T-helper 17 cell (primary cell): ENCODE measurements at places on chromosomes 7 and 10.

- no peak for DNase-seq
Observed at GRCh38 chr7:124101173-124101768, 68.4 kb upstream of the TMEM229A start.

- no peak for DNase-seq
Observed at GRCh38 chr7:27388561-27388960, 146.0 kb downstream of the EVX1 start.

DNA sequence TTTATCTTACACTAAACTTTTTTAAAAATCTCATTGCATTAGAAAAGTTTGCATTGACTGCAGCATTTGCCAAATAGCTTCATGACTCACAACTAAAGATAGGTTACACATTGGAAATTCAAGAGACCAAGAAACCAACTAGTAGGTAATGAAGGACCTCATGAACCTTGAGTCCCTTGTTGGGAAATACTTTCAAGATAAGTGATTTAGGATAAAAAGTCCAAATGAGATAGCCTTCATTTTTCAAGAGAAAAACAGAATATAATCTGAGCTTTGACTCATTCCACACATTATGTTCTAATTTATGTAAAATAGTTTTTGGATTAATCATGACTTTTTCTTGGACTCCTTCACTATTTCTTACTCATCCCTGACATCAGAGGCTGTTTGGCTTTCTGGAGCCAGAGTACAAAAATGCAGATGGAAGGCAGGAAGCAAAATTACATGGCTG is 13.1 kb upstream of the LIPF start:
- no peak for DNase-seq

DNA sequence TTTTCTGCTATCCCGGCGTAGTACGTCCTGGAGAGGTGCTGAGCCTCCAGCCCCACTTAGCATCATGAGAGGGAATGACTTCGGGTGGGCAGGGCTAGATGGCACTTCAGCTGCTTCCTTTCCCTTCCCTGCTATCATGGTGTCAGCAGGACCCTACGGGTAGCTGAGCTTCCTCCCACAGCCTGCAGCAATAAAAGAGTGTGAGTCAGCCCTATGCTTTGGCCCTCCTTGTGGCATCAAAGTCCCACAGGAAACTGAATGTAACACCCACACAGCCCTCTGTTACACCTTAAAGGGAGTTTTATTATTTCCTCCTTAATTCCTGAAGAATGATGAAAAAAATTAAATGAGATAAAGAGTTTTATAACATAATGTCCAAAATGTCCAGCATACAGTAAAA is 458.1 kb downstream of the RPS24 start:
- DNase-seq = no peak

DNA sequence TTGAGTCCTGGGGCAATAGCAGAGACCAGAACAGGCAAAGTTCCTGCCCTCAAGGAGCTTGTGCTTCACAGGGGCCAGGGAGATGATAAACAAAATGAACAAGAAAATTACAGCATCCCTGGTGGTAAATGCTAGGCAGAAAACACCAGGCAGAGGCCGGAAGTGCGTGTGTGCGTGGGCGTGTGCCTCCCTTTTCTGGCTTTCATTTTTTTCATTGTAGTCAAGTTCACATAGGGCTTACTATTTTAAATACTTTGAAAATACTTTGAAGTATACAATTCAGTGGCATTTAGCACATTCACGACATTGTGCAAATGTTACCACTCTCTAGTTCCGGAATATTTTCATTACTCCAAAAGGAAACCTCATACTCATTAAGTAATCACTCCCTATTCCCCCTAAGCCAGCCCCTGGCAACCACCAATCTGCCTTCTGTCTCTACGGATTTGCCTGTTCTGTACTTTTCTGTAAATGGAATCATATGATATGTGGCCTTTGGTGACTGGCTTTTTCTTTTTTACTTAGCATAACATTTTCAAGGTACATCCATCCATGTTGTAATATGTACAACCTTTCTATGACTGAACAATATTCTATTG is 88.1 kb upstream of the PDCD4 start:
- peak; percentile 36 for DNase-seq

DNA sequence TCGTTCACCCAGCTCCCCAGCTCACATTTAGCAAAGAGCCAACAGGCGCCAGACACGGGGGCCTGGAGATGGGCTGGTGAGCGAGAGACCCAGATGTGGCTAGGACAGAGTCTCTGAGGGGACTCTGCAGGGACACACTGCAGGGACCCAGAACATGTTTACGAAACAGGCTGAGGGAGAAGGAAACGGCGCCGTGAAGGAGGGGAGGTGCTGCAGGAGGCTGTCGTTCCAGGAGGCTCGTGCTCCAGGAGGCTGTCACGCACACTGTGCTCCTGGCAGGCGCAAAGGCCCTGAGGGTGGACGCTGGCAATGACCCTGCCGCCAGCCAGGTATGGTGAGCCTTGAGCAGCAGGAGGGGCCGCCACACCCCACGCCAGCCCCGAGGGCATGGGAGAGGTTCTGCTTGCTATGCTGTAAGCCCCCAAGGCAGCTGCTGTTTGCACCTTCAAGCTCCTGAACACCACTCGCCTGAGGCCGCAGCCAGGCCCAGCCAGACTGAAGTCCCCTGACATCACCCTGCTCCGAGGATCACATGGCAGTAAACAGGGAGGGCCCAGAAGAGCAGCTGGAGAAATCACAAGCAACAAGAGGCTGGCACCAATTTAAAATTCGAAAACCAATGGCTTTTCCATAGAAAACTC is 27.3 kb downstream of the ADAP1 start:
- DNase-seq = peak; percentile 1

GRCh38 chr10:101319241-101319915 is 34.6 kb upstream of the BTRC start:
- no peak for DNase-seq

DNA sequence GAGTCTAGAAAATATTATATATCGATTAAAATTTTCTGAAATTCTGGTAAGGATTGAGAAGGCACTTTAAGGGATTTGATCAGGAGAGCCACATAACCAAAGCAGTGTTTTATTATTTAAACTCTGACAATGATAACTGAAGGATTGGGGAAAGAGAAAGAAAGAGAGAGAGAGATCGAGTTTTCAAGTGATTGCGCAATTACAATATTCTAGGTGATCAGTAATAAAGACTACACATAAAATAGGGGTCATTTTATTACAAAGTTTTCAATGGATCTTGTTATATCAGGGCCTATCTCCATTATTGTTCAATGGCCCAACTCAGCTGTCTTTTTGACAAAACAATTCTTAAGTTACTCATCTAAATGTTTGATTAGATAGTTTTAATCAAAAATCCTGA is 541.5 kb upstream of the ZWINT start:
- DNase-seq = no peak

GRCh38 chr10:114683593-114683992 is 25.5 kb upstream of the ABLIM1 start:
- DNase-seq = no peak

DNA sequence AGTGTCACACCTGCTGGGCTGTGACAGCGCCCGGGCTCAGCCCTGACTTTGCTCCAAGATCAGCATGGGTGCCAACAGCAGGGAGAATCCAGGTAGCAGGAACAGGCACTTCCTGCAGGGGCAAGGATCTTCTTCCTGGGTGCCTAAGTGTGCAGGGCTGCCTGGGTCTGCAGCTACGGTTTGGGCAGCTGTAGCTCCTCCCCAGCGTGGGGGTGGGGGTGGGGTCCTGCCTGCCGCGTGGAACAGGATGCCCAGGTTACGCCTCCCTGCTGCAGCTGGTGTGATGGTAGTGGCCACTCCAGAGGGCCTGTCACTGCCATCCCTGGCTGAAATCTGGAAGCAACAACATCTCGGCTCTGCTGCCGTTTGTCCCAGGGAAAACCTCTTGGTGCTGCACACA is 269.3 kb downstream of the DNAJB6 start:
- DNase-seq = no peak

DNA sequence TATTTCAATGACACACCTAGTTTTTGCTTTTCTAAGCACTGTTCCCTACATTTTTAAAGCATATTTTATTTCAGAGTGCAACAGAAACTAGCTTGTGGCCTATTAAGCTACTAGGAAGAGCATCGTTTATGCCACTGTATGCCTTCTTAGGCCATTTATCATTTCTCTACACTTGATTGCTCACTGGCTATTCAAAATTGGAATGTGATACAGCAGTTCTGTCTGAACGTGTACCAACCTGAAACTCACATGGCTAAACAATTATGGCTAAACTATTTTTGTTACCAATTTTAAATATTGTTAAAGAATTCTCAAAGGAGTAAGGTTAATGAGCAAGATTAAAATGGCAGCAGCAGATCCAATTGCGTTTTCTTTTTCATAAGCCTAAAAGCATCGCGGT is 105.2 kb downstream of the GSAP start:
- DNase-seq = no peak

DNA sequence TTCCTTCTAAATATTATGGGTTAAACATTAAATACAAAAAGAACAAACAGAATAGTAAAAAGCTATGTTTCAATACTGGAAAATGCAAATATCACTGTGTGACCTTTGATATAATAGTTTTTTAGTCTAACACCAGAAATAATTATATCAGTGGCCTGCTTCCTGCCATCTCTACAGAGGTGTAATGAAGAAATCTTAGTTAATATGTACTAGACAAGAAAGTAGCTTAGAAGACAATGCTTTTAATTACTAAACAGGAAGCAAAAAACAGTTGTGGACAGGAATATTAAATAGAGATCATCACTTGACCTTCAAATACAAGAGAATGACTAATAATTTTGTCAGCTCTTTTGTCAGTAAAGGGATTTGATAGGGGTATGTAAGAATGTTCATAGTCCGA is 47.4 kb upstream of the LRRN3 start:
- DNase-seq = no peak
